AG09309 (cell line): ENCODE measurements at places on chromosomes 6 and 20.

GRCh38 chr20:35991142-35991771 is 22.9 kb downstream of the CNBD2 start:
- no peak for DNase-seq

GRCh38 chr6:63543001-63543400 is 29.3 kb upstream of the LOC128125822 start:
- no peak for DNase-seq

DNA sequence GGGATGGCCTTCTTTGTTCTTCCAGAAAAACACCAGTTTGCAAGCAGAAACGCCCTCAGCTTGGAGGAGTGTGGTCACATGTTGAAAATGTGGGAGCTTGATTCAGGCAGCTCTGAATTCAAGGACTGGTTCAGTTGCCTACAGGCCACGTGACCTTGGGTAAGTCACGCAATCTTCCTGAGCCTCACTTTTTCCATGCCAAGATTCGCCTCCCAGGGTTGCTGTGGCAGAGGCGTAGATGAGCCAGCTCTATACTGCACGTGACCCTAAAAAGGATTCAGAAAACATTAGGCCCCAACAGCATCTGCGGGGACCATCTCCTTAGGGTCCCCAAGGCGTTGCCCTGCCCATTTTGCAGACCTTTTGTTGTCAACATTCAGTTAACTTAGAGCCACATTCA is 112.0 kb upstream of the SNX9 start:
- DNase-seq, result no peak

GRCh38 chr6:65123521-65123920 is 583.5 kb downstream of the EYS start:
- no peak for DNase-seq

- DNase-seq, result no peak
Observed at GRCh38 chr6:125363039-125363823, 61.5 kb upstream of the HDDC2 start.

DNA sequence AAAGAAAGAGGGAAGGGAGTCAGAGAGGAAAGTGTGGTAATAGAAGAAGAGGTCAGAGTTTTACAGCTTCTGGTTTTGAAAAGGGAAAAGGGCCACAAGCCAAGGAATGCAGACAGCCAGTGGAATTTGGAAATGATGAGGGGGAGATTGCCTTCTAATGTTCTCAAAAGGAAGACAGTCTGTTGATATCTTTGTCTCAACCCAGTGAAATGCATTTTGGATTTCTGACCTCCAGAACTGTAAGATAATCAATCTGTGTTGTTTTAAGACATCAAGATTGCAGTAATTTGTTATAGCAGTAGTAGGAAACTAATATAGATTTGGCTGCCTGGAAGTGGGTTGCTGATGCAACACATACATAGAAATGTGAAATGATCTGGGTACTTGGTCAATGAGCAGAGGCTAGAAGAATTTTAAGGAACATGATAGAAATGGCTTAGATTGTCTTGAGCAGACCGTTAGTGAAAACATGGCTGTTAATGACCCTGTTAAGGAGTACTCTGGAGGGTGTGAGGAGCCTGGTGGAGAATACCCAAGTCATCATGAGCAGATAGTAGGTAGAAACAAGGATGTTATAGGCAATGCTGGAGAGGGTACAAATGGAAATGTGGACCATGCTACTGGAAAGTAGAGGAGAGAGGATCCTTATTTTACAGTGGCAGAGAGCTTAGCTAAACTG is 255.8 kb upstream of the RAB32 start:
- DNase-seq, result peak; percentile 56

DNA sequence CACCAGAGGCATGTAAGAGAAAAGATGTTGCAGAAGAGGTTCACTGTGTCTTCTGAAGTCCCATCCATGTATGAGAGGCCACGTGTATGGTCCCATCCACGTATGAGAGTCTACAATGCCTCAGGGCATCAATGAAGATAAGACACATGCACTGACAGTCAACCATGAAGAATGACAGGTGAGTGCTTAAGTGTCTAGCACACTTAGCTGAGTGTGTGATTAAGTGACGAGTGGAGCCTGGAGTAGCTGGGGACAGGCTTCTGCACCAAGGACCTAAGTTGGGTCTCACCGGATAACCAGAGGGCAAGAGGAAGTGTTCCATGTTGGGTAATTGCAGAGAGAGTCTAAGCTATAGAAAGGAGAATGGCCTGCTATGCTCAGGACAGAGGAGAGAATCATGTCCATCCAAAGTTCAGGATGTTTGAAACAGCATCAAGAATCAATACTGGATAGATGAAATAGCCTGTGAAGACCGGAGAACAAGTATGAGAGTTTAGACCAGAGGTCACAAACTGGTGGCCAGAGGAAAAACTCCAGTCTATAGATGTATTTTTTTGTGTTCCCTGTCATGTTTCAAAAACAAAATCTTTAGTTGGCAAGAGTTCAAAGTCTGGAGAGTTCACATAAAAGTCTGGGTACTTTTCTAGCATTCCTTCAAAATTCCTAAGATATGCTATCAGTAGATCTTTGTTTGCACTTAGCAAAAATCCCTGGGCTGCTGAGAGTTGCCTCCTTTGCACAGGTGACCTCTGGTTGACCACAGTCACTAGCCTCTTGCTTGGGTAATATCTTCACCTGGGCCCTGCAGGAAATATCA is 165.8 kb downstream of the KIF16B start:
- no peak for DNase-seq

DNA sequence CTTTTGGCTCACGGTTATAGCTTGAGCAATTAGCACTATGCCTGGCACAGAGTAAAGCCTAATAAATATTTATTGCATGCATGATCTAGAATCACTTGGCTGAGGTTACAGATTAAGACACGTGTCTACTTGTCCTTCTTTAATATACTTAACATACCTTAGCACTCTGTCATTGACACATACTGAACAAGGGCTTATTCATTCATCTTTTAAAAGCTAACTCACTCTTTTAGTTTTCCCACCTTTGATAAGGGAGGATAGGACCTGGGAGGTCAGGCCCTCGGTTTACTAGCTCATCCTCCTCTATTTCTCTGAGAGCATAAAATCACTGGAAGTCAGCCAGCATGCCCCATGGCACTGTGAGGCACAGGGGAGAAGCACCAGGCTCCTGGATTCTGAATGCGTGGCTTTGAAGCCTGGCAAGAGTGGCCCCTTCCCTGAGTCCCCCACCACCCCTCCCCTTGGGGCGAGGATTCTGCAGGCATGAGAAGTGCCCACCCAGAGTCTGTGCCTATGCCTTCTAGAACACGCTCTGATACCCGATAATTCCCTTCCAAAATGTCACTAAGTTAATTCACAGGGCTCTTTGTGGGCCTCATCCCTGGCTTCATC is 11.2 kb downstream of the ZCCHC3 start:
- no peak for DNase-seq

DNA sequence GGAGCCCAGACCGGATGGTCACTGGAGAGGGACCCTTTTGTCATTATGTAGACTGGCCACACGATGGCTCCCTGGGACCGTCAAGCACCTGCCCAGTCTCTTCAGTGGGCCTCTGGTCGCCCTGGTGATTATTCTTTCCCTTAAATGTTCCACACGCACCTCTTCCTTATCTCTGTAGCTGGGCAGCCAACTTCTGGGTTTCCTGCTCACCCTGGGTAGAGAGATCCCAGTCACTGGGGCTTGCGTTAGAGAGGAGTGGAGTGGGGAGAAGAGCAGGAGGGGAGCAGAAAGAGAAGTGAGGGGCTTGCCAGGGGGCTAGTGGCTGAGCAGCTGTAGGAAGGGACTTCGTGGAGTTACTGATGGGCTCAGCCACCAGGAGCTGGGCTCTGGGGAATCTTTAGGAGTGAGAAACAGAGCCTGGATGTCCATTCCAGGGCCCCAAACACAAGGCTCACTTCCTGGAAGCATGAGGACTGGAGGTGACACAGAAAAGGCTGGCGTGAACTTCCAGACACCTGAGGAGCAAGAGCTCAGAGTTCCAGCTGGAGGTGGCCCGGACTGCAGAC is 150.1 kb downstream of the DHX35 start:
- no peak for DNase-seq
